Activated B cell treated with CpG ODN at 0.5 μM for 24 hours (primary cell): ENCODE measurements at places on chromosomes 13 and 19.

GRCh38 chr13:109272595-109273325 lies 513.6 kb downstream of the IRS2 start:
- no peaks in the 10 kb centered on the region for H3K36me3 ChIP-seq
- no peak overlapping the region for H3K27ac ChIP-seq
- no peaks in the 10 kb centered on the region for H3K4me1 ChIP-seq
- no peak for DNase-seq

DNA sequence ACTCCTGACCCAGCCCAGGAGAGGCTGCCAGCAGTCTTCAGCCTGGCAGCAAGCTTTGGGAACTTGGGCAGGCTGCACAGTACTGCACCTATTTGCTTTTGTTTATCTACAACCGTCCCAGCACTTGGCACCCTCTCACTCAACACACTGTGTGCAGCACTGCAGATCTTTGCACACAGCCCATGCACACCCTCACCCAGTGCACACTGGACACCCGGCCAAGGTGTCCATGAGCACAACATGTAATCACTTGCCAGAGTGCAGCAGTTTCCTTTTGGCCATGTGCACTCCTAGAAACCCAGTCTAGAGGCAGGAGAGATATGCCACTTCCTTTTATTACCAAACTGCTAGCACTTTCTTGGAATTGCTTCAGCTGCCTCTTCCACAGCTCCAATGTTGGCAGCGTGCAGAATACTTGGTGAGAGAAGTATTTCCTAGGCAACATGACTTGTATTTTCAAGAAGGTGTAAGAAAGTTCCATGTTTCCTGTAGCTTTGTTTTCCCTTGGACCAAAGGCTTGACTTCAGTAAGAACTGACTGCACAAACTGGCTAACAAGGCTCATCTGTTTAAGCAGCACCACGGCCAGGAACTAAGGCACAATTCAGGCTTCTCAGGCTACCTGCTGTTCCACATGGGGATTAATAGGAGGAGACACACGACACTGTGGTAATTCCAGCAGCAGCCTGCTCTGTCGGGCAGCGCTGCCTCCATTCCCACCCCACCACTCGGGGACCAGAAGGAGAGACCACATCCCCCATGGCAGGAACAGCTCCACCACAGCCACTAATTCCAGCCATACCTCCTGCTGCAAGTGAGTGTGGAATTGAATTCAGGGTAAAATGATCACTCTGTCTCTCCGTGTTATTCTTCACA lies 15.3 kb downstream of the ATP7B start:
- no peaks in the 10 kb centered on the region for H3K4me1 ChIP-seq
- H3K36me3 ChIP-seq: no peaks in the 10 kb centered on the region
- no peak for DNase-seq
- H3K27me3 ChIP-seq: peaks cover 9% of the 10 kb centered on the region
- H3K27ac ChIP-seq: no peak overlapping the region
- no peak overlapping the region for H3K4me3 ChIP-seq

GRCh38 chr19:11198769-11199424 lies 1.6 kb upstream of the KANK2 start:
- no peak overlapping the region for H3K27ac ChIP-seq
- peaks cover 18% of the 10 kb centered on the region for H3K27me3 ChIP-seq
- H3K4me3 ChIP-seq: no peak overlapping the region
- DNase-seq: no peak
- H3K36me3 ChIP-seq: no peaks in the 10 kb centered on the region
- peaks cover 11% of the 10 kb centered on the region for H3K4me1 ChIP-seq

DNA sequence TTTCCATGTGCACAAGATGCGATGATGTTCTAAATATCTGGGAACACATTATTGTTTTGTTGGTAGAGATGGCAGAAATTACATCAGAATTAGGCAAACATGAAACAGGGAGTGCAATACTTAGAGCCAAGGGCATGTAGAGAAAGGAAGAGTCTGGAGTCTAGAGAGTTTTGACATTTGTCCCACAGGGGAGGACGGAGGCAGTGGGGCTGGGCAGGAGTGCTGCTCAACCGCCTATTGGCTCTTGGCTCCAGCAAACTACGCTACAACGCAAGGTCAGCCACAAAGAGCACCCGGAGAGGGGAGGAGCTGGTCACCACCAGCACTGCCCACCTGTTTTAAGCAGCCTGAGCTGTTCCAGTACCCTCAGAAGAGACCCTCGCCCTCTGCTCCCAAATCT lies 108.3 kb downstream of the ABCC4 start:
- H3K36me3 ChIP-seq: peaks cover 12% of the 10 kb centered on the region
- H3K4me1 ChIP-seq: peaks cover 1% of the 10 kb centered on the region
- H3K27me3 ChIP-seq: no peaks in the 10 kb centered on the region
- DNase-seq: no peak
- H3K4me3 ChIP-seq: no peak overlapping the region

GRCh38 chr19:6378041-6378440 lies 2.3 kb upstream of the PSPN start:
- DNase-seq: no peak
- H3K27ac ChIP-seq: no peak overlapping the region
- no peak overlapping the region for H3K4me3 ChIP-seq
- H3K4me1 ChIP-seq: peaks cover 7% of the 10 kb centered on the region
- no peaks in the 10 kb centered on the region for H3K27me3 ChIP-seq
- H3K36me3 ChIP-seq: peaks cover 46% of the 10 kb centered on the region

DNA sequence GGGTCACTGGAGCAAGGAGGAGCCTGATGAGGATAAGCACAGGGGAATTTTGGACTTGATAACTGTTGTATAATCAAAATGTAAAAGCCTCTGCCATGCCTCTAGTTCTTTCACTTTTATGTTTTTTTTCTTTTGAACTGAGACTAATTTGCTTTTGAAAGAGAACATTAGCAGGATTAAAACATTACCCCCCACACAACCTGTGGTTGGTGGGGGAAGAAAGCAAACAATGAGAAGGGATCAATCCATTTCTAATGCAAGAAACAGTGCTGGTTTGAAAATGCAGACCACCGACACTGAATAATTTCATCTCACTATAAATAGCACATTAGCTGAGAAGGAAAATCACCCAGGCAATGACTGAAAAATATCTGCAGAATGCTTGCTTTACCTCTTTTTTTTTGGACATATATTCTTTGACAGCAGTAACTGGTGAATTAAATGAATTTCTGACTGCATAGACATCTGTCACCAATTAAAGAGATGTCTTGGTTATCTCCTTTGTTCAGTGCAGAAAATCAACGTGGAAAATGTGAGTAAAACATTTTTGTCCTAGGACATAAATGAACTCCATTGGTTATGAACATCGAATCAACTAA lies 48.6 kb upstream of the TRPC4 start:
- H3K4me1 ChIP-seq: no peaks in the 10 kb centered on the region
- H3K27ac ChIP-seq: no peak overlapping the region

GRCh38 chr13:39452834-39453233 lies 150.2 kb downstream of the LHFPL6 start:
- H3K27me3 ChIP-seq: no peaks in the 10 kb centered on the region
- peaks cover 17% of the 10 kb centered on the region for H3K4me1 ChIP-seq
- H3K27ac ChIP-seq: no peak overlapping the region
- no peak overlapping the region for H3K4me3 ChIP-seq

DNA sequence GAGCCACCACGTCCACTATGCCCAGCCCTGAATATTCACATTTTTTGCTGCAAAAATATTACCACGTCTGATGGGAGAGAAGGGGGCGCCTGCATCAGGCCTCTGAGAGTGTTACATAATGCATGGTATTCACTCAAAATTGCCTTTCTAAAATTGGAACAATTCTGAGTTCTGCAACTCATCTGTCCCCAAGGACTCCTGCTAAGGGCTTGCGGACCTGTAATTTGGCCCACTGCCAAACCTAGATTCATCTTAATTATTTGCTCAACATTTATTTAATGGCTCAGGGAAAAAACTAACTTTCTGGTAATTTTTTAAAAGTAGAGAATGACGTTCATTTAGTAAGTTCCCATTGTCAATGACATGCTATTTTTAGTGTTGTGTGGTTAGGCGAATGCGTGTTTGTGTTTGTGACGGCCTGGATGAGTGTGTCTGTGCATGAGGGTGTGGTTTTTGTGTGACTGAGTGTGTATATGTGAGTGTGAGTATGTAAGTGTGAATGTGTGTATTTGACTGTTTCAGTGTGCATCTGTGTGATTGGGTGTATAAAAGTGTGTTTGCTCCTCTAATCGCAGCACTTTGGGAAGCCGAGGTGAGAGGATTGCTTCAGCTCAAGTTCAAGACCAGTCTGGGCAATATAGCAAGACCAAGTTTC lies 8.8 kb downstream of the INAFM1 start:
- H3K27ac ChIP-seq: no peak overlapping the region
- H3K27me3 ChIP-seq: no peaks in the 10 kb centered on the region
- H3K36me3 ChIP-seq: no peaks in the 10 kb centered on the region
- H3K4me1 ChIP-seq: peaks cover 11% of the 10 kb centered on the region

DNA sequence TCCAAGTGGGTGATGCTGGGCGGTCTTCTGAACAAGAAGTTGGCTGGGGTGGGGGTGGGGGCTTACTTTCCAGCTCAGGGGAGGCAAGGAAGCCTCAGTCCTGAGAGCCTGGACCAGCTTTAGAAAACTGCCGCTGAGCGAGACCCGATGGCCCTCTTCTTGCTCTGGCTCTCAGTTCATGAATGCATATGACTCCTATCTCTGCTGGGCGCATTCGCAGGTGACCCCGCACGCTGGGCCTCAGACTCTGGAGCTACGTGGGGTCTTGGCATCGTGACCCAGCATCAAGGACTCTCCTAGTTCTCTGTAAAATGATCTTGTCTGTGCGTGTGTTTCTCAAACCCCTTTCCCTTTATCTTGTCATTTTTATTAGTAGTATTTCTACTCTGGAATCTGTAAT lies 19.7 kb downstream of the PRAM1 start:
- H3K4me3 ChIP-seq: no peak overlapping the region
- peaks cover 24% of the 10 kb centered on the region for H3K4me1 ChIP-seq
- DNase-seq: no peak
- H3K27ac ChIP-seq: no peak overlapping the region

GRCh38 chr19:29552454-29553280 lies 26.9 kb downstream of the VSTM2B start:
- no peak overlapping the region for H3K4me3 ChIP-seq
- peaks cover 5% of the 10 kb centered on the region for H3K27me3 ChIP-seq
- DNase-seq: no peak
- H3K36me3 ChIP-seq: no peaks in the 10 kb centered on the region
- H3K4me1 ChIP-seq: no peaks in the 10 kb centered on the region
- H3K27ac ChIP-seq: no peak overlapping the region

DNA sequence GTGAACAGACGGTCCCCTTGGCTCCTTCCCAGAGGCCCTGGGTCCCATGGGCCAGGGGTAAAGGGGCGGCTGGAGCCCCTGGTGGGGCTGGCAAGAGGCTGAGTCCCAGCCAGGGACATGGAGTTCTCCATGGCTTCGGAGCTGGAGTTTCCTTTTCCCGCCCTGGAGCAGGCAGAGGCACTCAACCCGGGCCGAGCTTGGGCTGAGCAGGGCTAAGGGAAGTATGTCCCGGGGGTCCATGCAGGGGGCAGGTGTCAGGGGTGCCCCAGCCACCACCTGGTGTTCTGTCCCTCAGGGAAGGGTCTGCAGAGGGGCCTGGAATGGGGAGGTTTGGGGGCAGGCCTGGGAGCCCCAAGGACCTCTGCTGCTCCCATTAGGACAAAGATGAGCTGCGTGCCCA lies 54.0 kb upstream of the TPM4 start:
- no peaks in the 10 kb centered on the region for H3K36me3 ChIP-seq
- H3K27me3 ChIP-seq: no peaks in the 10 kb centered on the region
- no peak for DNase-seq
- H3K4me3 ChIP-seq: no peak overlapping the region

- no peak overlapping the region for H3K4me3 ChIP-seq
- no peak for DNase-seq
- no peaks in the 10 kb centered on the region for H3K36me3 ChIP-seq
- H3K27ac ChIP-seq: no peak overlapping the region
- no peaks in the 10 kb centered on the region for H3K4me1 ChIP-seq
- H3K27me3 ChIP-seq: peaks cover 4% of the 10 kb centered on the region
These were observed 281.6 kb upstream of the OBI1 start for GRCh38 chr13:78940455-78941130.

DNA sequence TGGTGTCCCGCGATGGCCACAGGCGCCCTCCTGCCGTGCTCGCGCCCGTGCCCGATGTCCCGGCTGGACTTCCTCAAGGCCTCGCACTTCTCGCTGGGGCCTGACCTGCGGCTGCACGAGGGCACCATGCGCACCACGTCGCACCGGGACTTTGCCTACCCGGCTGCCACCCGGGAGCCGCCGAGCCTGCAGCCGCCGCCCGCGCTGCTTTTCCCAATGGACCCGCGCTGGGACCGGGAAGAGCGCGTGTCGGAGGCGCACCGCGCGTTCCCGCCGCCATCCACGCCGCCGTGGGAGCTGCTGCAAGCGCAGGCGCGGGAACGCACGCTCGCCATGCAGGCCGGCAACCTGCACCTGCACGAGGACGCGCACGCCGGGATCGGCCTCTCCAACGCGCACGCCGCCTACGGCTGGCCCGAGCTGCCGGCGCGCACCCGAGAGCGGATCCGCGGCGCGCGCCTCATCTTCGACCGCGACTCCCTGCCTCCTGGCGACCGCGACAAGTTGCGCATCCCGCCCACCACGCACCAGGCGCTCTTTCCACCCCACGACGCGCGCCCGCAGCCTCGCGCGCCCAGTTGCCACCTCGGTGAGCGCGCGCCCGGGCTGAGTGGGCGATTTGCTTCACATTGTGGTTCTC lies 12.1 kb upstream of the PEX11G start:
- peaks cover 41% of the 10 kb centered on the region for H3K27me3 ChIP-seq
- no peak for DNase-seq
- no peak overlapping the region for H3K27ac ChIP-seq
- peaks cover 14% of the 10 kb centered on the region for H3K4me1 ChIP-seq
- no peaks in the 10 kb centered on the region for H3K36me3 ChIP-seq
